Ascending aorta (tissue), 2 donors: ENCODE measurements at places on chromosomes 3 and 15.
A peak's percentile ranks its signal among the peaks of the same experiment; 100 is the strongest.

DNA sequence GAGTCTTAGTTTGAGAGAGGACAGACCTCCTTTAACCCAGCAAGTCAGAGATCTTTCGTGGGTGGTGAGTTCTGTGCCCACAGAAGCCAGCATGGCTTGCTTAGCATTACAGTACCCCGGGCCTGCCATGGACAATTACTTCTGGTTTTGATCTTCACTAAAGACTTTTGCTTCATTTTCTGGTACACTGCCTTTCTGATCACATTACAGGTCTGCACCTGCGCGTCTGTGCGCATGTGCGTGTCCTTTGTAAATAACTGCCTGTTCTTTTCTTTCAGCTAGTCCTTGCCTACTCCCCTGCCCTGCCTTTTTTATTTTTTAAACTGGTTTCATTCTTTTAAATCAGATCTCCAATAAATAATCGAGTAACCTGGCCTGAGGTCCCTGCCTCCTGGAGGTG, 57.1 kb upstream of the CMTM8 start:
- no peak for DNase-seq

DNA sequence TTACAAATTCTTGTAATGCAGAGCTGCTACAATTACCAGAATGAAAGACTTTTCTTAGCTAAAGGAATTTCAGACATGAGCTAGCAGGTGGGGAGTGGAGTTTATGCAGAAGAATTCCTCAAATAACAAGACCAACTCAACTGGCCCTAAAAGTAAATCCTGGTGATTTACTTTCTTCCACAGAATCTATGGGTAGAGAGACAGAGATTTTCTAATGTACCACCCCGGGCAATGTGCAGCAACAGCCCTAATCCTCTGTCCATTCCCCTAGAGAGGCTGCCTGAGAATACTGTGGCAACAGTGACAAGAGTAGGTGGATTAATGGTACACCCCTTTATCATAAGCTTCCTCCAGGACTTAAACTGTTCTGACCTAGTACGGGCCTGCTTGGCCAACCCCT, 55.2 kb downstream of the AQR start:
- DNase-seq: no peak

GRCh38 chr3:58999134-58999773, 50.6 kb downstream of the CFAP20DC start:
- DNase-seq: no peak

GRCh38 chr3:71514621-71515020, 68.9 kb downstream of the FOXP1 start:
- DNase-seq: no peak

- DNase-seq: no peak
Observed at GRCh38 chr3:18349197-18349798, 75.8 kb downstream of the SATB1 start.

- DNase-seq: peak; percentile 39
Observed at GRCh38 chr15:80820092-80820491, 40.9 kb downstream of the CEMIP start.

DNA sequence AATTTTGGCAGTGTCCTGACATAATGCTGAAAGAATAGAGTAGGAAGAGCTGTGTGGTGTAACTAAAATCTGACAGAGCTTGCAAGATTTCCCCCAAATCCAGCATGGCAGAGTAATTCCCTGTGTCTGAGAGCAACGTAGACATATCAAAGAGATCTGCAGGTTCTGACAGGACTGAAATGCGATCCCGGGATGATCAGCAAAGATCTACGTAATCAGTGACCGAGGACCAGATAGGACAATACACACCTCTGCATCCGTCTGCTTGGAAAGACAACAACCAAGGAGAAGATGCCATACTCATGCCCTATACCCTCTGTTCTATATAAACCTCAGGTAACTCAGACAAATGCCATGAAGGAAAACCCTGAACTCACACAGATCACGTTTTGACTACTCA, 26.6 kb upstream of the SYNPR start:
- no peak for DNase-seq

DNA sequence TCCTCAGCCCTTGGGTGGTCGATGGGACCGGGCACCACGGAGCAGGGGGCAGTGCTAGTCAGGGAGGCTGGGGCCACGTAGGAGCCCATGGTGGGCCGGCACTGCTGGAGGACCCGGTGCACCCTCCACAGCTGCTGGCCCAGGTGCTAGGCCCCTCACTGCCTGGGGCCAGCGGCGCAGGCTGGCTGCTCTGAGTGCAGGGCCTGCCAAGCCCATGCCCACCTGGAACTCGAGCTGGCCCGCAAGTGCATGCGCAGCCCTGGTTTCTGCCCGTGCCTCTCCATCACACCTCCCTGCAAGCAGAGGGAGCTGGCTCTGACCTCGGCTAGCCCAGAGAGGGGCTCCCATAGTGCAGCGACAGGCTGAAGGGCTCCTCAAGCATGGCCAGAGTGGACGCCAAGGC, 42.1 kb downstream of the KLHDC8B start:
- DNase-seq: no peak

DNA sequence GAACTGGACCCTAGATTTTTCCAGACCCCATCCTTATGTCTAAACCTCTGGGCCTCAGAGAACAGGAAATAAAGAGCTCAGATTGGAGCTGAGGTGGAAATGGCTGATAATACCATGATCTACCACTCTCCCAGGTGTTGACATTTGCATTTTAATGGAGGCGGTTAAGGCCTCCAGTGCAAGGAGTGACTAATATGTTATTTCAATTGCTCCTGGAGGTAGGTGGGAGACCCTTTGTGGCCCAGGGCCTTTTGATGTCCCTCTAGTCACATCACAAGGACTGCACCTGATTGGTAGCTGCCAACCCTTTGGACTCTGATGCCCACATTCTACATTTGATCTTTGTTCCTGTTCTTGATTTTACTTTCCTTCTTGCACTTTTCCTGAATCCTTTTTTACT, 9.0 kb upstream of the ADCY5 start:
- no peak for DNase-seq

DNA sequence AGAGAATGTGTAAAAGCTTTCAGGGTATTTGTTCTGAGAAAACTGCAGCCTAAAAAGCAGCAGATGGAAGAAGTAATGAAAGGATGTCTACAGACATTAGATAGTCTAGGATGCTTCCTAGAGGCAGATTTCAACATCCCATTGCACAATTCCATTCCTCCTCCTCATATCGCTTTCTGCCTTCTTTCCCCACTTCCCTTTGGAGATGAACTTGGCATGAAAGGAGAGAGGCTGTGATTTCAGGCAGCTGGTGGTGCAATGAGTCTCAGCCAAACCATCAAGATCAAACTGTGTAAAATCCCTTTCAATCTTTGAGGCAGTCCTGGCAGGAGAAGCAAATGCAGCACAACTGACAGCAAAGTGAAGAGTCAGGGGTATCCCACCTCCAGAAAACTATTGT, 438.7 kb upstream of the KCNMB2 start:
- DNase-seq: no peak

GRCh38 chr3:128584412-128585020, 66.1 kb downstream of the RPN1 start:
- DNase-seq: peak; percentile 68

DNA sequence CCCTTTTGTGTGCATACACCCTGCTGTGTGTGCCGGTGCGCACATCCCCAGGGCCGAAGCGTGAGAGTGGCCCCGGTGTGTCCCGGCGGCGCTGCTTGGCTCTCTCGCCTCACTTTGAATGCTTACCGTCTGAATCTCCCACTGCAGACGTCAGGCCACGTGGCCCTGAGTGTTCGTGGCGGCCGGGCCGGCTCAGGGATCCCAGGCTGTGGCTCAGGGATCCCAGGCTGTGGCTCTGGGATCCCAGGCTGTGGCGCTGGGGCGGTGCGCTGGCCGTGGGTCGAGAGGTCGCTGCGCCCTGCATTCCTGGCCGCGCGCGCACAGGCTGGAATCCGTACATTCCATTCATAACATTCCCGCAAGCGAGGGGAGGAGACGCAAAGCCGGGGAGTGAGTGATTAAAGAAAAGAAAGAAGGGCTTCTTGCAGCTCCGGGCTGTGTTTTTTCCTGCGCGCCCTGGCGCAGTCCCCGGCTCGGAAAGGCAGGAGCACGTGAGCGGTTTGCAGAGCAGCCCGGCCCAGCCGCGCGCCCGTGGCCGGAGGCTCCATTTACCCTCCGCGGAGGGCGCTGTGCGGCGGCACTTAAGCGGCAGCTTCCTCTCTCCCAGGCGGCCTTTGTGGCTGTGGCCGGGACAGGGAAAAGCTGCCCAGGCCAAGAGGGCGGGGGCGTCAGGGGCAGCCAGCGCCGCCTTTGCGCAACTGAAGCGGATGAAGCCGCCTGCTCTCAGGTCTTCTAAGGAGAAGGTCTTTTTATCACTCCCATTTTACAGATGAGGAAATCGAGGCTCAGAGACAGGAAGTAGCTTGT, 87.0 kb upstream of the ALDH1L1 start:
- peak; percentile 96 for DNase-seq

DNA sequence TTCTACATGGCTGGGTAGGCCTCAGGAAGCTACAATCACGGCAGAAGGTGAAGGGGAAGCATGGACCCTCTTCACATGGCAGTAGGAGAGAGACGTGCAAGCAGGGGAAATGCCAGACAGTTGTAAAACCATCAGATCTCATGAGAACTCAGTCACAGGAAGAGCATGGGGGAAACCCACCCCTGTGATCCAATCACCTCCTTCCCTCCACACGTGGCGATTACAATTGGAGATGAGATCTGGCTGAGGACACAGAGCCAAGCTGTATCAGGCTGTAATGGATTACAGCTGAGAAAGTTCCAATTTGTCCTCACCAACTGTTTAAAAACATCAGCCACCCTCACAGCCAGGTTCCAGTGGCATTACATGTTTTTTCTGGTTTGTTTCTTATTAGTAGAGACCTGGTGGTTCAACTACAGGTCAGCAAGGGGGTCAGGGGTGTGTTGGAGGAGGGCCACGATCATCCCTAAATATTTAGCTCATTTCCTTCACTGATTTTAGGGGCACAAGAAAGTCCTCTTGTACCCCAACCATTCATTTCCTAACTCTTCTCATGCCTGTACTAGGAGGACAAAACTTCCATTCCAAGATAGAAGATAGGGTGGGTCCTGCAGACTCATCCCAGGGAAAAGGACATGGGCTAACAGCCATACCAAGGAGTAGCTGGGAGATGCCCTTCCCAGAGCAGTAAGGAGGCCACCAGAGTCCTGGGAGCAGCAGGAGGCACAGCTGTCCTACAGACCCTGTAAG, 54.4 kb downstream of the ANXA2 start:
- DNase-seq: no peak

DNA sequence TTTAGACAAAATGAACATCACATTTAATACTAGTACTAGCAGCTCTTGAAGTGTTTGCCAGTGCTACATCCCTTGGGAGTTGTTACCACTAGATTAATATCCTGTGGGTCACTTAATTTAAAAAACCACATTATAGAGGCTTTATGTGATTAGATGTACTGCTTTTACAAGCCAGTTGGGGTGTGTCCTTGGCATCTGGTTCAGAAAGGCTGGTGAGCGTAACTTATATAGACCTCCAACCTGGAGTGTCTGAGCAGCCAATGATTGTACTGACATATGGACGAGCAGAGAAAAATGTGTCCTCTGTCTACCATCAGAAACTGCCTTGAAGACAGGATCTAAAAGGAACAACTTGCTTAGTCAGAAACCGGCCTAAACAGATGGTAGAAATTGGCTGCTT, 306.2 kb upstream of the ATP11B start:
- no peak for DNase-seq

GRCh38 chr3:52892625-52893311, 4.6 kb downstream of the STIMATE start:
- DNase-seq: no peak

DNA sequence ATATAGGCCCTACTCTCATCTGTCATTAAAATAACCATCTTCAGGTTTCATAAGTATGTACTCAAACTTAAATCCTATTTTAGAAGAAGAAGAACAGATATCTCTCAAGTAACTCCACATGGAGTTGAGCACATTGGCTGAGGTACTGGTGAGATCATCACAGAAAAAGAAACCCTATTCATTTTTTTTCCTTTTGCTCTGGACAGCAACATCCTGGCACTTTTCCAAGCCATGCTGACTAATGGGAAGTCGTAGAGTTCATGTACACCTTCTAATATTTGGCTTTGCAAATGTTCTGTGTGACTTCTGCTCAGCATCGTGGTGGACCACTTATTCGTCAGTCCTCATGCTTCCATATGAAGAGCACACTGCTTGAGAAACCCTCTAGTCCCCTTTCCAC, 336.0 kb upstream of the KCNH8 start:
- no peak for DNase-seq

- no peak for DNase-seq
Observed at GRCh38 chr3:99789011-99789721, 28.5 kb upstream of the CMSS1 start.

DNA sequence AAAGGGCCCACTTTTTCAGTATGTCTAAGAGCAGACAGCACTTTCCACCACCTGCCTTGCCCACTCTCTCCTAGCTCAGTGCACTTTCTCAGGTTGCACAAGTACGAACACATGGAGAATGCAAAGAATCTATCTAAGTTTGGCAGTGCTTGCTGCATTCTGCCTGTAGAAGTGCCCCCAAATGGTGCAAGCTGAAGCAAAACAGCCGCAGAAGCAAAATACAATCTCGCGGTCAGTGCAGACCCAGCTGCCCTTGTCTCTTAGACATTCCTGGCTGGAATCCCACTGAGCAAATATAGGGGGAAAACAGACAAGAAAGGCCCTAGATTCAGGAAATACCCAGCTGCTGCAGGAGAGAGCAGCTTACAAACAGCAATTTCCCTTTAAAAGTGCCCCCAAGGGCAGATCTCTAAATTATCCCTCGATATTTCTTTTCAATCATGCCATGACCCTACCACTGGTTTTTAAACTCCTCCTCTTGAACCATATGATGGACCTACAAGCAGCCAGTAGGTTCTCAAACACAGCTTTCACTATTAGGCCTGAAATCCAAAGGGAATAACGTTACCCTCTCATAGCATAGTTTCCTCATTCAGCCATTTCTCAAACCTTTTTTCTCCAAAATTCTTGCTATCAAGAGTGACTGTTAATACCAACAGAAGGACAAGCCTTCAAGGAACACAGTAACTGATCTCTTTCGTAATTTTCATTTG, 67.0 kb downstream of the TNIK start:
- DNase-seq: no peak

DNA sequence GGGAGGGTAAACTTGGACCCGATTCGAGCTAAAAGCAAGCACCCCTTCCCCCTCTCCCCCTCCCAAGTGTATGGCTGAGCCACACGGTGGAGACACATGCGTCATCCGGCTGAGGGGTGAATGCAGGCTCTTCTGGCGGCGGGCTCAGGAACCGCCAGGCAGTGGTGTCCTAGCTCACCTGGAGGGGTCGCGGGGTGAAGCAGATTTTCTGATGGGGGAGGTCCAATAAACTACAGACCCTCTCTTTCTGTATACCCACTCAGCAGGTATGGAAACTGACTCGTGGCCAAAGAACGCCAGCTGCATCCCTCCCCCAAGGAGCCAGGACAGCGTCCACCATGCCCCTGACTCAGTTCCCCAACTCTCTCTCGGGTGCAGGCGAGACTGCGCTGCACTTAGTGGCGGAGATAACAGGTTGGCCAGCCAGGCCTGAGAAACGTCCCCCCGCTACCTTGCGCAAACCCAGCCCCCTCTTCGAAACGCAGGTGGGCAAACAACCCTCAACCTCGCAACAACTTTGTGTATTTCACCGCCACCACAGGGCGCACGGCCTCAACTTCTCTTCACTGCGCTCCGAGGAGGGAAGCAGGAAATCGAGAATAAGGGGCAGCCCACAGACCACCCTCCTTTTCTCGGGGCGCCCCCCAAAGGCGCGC, 1.3 kb downstream of the MAGI1 start:
- no peak for DNase-seq

- no peak for DNase-seq
Observed at GRCh38 chr3:69319652-69320051, 66.2 kb downstream of the FRMD4B start.

- no peak for DNase-seq
Observed at GRCh38 chr15:74123131-74123429, 7.3 kb upstream of the ISLR2 start.

GRCh38 chr3:124858275-124858674, 28.9 kb downstream of the ITGB5 start:
- DNase-seq: no peak
